Thyroid gland (tissue), 4 donors: ENCODE measurements at places on chromosomes 3 and 15. TPM values are rescaled to one million over a fixed set of nuclear protein-coding genes. Genes with fewer than 3 reads are reported as not detected.

DNA sequence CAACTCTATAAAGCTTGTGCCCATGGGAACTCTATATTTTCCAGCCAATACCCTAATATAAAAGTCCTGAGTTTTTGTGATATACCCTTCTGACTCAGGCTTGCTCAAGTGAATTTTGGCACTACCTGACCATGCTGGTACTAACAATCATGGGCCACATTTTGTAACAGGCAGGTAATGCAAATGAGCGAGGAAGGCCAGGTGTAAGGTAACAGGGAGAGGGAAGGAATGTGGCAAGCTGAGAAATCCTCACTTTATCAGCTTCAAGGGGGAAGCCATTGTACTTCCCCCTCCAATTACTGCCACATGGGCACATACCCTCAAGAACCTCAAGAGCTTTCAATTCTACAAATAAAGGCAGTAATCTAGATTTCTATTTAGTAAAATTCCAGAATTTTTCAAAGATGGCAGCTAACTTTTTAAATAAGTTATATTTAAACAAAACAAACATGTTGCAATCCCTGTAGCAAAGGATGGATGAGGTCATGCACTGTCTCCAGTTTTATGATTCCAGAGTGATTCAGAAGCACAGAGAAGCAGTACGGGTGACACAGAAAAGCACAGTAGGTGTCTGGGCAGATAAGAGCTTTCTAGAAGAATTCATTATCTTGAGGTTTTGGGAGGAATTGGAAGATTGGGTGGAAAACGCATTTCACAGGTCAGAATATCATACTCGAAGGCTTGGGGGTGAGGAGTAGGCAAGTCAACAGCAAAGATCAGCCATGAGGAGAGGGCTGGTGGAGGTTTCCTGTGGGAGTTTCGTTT lies 87.6 kb downstream of the FOXP1 start:
- H3K4me3 ChIP-seq, result no peak overlapping the region
- peaks cover 15% of the 10 kb centered on the region for H3K4me1 ChIP-seq
- no peak for DNase-seq
- H3K27me3 ChIP-seq, result no peaks in the 10 kb centered on the region
- H3K36me3 ChIP-seq, result no peaks in the 10 kb centered on the region

The ISL2 gene
- total RNA-seq, result not detected

The TGFBR2 gene
- total RNA-seq, result 243 TPM

The CD86 gene
- total RNA-seq, result 2.1 TPM

The COPB2 gene
- total RNA-seq, result 106 TPM

The TMEM40 gene
- total RNA-seq, result not detected

DNA sequence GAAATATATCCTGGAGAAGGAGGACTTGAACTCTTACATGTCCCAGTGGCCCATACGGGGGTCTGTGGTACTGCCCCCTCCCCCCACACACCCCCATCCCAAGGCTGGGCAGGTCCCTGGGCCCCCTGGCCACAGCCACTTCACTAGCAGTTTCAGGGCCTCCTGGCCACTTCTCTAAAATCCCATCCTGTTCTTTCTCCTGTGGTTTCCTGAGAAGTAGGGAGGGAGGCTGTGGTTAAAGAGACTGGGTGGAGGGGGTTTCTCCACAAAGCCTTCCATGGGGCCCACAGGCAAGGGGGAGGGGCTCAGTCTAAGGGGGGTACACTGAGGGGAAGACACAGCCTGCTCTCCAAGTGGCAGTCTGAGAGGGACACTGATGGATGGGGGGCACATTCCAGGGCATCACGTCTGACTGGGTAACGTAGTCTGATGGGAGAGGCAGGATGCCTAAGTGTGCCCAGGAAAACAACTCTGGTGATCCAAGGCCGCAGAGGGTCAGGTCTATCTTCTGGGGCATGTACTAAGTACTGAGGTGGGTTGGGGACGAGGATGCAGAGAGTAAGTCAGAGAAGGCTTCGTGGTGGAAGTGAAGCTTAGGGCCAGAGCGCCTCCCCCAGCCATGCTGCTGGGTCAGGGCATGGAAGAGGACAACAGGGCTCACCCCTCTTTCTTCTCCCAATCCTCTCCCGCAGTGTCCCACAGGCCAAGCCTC lies 48.0 kb upstream of the C15orf39 start:
- H3K27me3 ChIP-seq, result no peaks in the 10 kb centered on the region
- no peak for DNase-seq
- H3K36me3 ChIP-seq, result no peaks in the 10 kb centered on the region
- no peak overlapping the region for H3K27ac ChIP-seq
- H3K4me3 ChIP-seq, result no peak overlapping the region
- peaks cover 8% of the 10 kb centered on the region for H3K4me1 ChIP-seq

The KLF15 gene
- total RNA-seq, result 20.6 TPM

DNA sequence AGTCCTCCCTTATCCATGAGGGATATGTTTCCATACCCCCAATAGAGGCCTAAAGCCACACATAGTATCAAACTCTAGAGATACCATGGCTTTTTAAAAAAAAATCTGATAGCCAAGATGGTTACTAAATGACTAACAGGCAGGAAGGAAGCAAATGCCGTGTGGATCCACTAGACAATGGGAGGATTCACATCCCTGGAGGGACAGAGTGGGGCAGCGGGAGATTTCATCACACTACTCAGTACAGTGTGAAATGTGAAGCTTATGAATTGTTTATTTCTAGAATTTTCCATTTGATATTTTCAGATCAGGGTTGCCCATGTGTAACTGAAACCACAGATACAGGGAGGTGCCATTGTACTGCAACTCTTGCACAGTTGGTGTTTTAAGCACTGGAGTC lies 826.6 kb downstream of the SQOR start:
- H3K4me1 ChIP-seq, result no peaks in the 10 kb centered on the region
- H3K36me3 ChIP-seq, result no peaks in the 10 kb centered on the region
- H3K27me3 ChIP-seq, result no peaks in the 10 kb centered on the region
- no peak overlapping the region for H3K27ac ChIP-seq
- DNase-seq, result no peak
- H3K4me3 ChIP-seq, result no peak overlapping the region
